Endothelial cell (in vitro differentiated cells): ENCODE measurements at places on chromosomes 4 and X. TPM values are rescaled to one million over a fixed set of nuclear protein-coding genes. Genes with fewer than 3 reads are reported as not detected.
A peak's percentile ranks its signal among the peaks of the same experiment; 100 is the strongest.

DNA sequence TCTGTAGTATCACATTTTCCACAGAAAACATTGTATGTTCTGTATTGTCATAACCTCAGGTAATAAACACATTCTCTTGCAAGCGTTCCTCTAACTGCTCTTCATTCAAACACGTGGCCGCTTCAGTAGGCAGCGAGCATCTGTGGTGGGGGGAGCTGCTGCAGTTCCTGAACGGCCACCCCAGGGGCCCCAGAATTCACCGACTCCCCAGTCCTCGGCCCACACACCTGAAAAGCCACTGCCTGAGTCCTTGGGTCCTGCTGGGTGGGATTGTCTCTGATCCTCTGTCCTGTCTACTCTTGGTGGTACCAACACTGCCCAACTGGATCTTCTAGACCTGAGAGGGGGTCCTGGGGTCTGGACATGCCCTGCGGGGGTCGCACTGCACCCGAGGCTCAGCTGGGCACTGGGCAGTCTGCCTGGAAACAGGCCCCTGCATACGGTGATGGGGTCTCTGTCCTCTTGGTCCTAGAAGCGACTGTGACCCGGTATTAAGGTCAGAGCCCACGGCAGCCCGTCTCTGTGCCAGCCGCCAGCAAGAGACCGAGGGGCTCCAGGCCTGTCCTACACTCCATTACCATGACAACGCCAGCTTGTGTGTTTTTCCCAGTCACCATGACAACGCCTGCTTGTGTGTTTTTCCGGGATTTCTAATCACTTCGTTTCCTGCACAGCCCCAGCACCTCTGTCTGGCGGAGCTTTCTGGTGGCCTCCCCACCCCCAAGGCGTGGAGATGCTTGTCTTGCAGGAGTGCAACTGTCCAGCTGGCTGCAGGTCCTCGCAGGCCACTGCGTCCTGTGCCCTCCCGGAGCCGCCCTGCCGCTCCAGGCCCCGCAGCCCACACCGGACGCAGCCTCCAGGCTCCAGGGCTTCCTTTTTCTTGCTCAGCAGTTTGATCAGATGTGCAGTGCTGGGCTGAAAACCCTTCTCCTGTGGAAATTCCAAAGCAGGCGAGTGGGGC lies 16.0 kb downstream of the CTBP1 start:
- peak; percentile 27 for DNase-seq

ZNF157 gene
- total RNA-seq = 0.67 TPM

- no peak for DNase-seq
These were observed 326.3 kb downstream of the IQCM start for GRCh38 chr4:149489321-149489720.

DNA sequence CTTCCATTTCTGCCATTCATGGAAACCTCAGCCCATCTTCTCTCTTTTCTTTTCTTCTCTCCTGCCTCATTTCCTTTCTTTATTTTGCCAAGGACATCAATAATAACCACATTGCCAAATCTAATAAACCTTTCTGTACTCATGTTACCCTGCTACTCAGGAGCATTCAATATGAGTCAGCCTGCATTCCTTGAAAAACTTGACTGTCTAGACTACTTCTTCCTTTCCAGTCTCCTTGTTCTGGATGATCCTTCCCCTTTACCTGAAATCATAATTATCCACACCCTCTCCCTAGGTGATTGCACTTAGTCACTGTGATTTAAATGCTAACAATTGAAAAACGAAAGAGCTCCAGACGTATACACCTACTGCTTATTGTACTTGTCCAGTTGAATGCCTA lies 253.2 kb upstream of the CENPE start:
- DNase-seq = no peak

HDAC6 gene
- 122 TPM for total RNA-seq
